ENCODE measurements at places on chromosomes 1 and 21.

- DNase-seq: no peak
These were observed 127.1 kb downstream of the PCNX2 start for GRCh38 chr1:233168384-233168783.

GRCh38 chr1:37420456-37420855 lies 53.9 kb upstream of the ZC3H12A start:
- no peak for DNase-seq

- DNase-seq: no peak
These were observed 14.9 kb downstream of the SNAP47 start for GRCh38 chr1:227749916-227750710.

GRCh38 chr1:9891207-9891606 lies 18.9 kb downstream of the CTNNBIP1 start:
- no peak for DNase-seq

DNA sequence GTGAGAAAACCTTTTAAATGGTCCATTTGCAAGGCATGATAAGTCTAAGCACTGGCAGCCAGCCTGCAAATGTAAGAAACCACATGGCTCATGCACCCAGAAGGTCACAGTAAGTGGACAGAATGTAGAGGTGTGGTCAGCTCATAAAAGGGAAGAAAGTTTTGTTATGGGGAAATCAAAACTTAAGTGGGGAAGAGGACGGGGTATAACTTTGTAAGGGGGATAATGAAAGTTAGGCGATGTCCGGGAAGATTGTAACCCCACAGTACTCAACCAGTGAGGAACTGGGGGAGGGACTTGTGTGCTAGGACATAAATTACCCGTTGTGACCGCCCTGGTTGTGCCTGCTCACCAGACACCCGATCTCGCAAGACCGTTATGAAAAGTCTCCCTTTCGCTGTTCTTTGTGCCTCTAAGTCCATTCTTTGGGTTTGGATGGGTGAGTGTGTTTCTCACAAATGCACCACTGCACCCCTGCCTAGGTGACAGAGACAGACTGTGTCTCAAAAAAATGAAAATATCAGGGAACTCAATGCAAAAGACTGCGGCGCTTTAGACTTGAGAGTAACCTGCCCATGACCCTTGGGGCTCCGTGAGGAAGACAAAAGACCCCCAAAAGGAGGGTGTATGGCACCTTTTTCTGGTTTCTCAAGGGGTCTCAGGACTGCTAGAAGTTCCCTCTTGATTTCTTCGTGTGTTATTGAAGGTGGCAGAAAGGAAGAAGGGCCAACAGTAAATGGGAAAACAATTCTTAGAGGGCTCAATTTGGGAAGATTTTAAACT lies 28.6 kb upstream of the ZNF496 start:
- DNase-seq: no peak

GRCh38 chr1:21295002-21295401 lies 4.7 kb upstream of the ECE1 start:
- DNase-seq: peak; percentile 69

DNA sequence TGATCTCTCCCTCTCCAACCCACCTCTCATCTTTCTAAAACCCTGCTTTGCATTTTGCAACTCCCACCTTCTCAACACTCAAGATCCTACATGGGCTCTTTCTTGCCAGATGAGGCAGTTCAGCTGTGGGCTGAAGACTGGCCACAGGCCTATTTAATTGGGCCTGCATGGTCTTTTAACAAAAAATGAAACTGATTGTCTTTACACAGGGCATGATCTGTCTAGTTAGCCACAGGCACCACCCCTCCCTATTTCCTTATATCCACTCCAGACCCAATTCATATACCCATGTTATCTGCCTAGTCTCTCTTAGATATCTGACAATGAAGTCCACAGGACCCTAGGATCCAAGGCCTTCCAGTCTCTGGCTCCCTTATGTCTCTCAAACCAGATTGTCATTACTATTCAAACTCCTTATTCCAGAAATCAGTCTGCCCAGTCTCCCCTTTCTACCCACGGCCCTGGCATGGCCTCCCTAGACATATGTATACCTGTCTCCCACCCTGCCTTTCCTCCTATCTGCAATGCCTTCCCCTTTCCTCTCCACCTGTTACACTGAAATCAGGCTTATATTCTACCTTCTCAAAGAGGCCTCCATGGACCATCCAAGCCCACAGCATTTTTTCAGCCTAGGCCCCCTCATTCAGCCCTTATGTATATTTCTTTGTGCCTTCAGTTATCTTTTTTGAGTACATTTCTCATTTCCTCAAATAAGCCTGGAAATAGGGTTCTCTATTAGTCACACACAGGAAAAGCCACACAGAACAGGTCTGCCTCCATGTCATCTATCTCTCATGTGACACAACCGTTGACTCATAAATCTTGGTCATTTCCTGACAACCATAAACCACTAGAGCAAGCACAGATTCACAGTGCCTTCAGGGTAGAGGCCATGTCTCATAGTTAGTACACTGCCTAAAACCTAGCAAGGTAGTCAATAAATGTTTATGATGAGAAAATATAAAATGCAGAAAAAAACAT lies 39.0 kb downstream of the LPAR3 start:
- DNase-seq: no peak

- DNase-seq: no peak
These were observed 409.6 kb upstream of the ZRANB2 start for GRCh38 chr1:71490432-71490831.

GRCh38 chr1:182601416-182601786 lies 2.8 kb downstream of the RGS16 start:
- peak; percentile 75 for DNase-seq

GRCh38 chr1:89295187-89295586 lies 22.5 kb upstream of the GBP5 start:
- DNase-seq: no peak

GRCh38 chr1:150127868-150128267 lies 21.8 kb upstream of the PLEKHO1 start:
- DNase-seq: peak; percentile 62

- DNase-seq: no peak
These were observed 437.7 kb downstream of the SETD4 start for GRCh38 chr21:35622612-35623011.

- DNase-seq: peak; percentile 28
These were observed 36.3 kb upstream of the RCC2 start for GRCh38 chr1:17475752-17476151.

- DNase-seq: no peak
These were observed 118.3 kb downstream of the TGFB2 start for GRCh38 chr1:218463194-218464156.

- no peak for DNase-seq
These were observed 80.2 kb upstream of the GREM2 start for GRCh38 chr1:240691909-240692705.

DNA sequence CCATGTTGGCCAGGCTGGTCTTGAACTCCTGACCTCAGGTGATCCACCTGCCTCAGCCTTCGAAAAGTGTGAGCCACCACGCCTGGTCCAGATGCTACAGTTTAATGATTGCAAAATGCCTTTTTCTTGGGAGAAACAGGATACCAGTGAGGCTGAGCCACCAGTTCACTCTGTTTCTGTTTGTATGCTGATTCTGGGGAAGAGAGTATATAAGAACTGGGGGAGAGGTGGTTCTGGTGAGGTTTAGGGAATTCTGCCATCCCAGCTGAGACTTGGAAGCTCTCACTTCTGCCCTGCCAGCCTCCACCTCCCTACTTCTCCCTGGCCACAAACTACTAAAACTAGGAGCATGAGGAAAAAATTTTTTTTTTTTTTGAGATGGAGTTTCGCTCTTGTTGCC lies 8.1 kb upstream of the PMF1 start:
- no peak for DNase-seq

DNA sequence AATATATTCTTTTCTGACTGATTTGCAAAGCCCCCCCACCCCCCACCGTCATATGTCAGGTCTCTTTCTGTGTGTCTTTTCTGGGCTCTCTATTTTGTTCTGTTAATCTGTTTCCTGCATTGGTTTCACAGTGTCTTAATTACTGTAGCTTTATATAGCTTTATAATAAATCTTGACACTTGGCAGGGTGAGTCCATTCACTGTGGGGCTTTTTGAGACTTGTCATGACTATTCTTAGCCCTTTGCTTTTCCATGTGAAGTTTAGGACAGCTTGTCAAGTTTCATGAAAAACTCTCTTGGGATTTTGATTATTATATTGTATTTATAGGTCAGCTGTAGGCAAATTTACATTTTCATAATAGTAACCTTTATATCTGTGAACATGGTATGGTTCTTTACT lies 50.4 kb downstream of the MIGA1 start:
- no peak for DNase-seq

GRCh38 chr1:189874715-189875435 lies 602.8 kb downstream of the BRINP3 start:
- no peak for DNase-seq

DNA sequence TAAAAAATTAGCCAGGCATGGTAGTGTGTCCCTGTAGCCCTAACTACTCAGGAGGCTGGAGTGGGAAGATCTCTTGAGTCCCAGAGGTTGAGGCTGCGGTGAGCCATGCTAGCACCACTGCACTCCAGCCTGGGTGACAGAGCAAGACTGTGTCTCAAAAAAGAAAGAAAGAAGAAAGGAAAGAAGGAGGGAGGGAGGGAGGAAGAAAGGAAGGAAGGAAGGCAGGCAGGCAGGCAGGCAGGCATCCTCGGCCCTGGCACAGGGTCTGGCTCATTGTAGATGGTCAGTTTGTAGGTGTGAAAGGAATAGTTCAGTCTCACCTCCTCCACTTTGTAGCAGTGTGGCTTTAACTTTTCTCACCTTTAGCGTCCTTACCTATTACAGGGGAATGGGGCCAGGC lies 25.0 kb downstream of the NAV1 start:
- no peak for DNase-seq

DNA sequence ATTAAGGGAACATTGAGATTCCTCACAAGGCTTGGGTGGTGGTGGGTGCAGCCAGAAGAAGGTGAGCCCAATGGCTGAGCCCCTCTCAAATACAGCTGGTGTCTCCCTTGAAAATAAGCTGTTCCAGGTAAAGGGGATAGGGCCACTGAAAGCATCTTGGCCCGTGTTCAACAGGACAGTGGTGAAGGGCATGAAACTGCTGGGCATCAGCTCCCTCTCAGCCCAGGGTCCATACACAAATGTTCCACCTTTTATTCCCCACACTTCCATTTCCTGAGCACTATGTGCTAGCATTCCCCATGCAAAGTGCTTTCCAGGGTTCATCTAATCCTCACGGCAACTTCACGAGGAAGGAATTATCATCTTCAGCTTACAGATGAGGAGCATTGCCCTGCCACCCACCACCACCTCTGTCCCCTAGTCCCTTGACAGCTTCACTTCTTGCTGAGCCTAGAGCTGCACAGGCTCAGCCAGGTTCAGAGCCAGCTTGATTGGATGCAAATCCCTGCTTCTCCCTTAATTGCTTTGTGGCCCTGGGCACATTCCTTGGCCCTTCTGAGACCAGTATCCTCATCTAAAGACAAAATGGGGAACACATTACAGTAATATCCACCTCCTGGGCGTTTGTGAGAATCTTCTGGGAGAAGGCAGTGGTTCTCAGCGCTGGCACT lies 9.6 kb downstream of the TAGLN2 start:
- no peak for DNase-seq

DNA sequence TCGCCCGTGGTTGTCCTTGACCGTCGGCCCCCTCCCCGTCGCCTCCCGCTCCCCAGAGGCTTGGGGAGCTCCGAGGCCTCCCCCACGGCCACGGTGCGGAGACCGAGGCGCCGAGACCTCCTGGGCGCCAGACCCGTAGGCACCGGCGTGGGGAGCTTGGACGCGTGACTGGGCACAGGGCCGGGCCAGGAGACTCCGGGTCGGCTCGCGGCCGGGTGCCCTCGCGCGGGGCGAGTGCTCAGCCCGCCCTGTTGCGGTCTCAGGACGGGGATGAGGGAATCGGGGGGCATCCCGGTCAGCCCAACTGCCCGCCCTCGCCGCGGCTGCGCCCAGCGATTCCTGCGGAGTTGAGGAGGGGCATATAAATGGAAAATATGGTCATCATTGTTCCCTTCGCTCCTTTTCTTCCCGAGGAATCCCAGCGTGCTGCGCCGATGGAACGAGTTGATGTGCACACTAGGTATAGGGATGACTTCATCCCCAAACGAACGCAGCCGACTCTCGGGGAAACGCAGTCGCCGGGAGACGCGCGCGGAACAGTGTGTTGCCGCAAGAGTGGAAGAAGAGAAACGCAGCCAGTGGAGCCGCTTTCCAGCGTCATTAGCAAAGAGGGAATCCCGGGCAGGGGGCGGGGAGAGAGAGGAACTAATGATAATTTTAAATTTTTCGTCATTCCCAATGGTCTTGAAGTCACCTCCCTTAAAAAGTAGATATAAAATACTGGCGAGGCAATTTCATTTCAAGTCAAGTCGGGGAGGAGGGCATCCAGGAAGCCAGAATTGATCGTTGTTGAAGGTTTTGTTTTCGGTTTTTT lies 747 bp upstream of the ENAH start:
- peak; percentile 47 for DNase-seq

- no peak for DNase-seq
These were observed 2.2 kb upstream of the G0S2 start for GRCh38 chr1:209672705-209673630.

DNA sequence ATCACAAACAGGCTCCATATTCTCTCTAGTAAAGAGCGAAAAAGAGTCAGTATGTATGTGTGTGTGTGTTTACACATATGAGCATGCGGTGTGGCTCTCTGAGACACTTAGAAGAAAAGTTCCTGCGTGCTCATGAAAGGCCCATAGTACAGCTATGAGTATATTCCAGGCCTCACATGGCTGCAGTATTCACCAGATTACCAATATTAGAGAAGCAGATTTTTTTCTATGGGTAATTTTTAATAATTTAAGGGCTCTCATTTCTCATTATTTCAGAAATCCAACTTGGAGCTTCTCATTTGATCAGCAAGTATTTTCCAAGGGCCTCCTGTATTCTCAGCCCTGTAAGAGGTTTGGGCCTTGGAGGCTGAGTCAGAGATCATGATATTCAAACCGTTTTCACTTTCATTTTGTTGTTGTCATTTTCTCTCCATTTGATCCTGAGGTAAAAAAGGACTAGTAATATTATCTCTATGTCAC lies 232.9 kb upstream of the SGIP1 start:
- no peak for DNase-seq

- no peak for DNase-seq
These were observed 44.9 kb upstream of the USP24 start for GRCh38 chr1:55259911-55260609.

GRCh38 chr1:67710417-67710816 lies 25.4 kb downstream of the GADD45A start:
- DNase-seq: no peak

DNA sequence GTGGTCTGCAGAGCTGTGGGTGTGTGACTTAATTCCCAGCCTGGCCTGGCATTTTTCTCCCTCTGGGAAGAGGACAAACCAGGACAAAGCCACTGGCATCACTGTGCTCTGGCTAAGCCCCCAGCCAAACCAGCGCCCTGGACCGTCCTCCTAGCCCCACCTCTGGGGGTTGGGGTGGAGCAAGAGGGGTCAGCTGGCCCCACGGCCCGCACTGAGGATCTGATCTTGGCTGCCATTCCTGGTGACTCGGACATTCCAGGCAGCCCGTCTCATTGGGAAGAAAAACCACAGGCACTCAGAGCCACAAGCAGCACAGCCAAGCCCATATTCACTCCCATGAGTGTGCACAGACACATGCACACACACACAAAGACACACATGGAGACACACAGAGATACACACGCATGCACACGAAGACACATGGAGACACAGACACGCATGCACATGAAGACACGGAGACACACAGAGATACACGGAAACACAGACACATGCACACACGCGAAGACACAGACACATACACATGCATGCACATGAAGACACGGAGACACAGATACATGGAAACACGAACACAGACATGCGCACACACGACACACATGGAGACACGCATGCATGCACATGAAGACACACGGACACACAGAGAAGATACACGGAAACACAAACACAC lies 2.3 kb upstream of the MXRA8 start:
- DNase-seq: no peak

GRCh38 chr21:19713313-19713712 lies 1284.9 kb upstream of the NCAM2 start:
- no peak for DNase-seq

Measured in stimulated activated CD8-positive, alpha-beta memory T cell treated with anti-CD3 and anti-CD28 coated beads, Interleukin-4, amount 100 ng/mL, for 48 hours (primary cell).